ENCODE measurements at places on chromosomes 4 and X.
A peak's percentile ranks its signal among the peaks of the same experiment; 100 is the strongest.

- no peak for DNase-seq
These were observed 46.1 kb upstream of the FAM9C start for GRCh38 chrX:13090339-13091110.

DNA sequence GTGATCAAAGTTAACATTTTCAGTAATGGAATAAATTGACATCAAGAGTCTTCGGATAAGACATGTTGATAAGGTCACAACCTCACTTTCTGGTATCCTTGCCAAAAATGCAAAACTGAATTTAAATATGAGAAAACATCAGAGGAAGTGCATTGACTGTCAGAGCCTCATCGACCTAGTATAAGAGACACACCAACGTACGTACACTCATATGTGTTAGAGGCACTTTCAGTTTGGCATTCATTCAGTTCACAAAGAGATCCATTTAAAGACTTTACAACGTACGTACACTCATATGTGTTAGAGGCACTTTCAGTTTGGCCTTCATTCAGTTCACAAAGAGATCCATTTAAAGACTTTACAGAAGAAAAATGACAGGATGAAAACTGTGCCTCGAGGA is 280.3 kb downstream of the INPP4B start:
- no peak for DNase-seq

DNA sequence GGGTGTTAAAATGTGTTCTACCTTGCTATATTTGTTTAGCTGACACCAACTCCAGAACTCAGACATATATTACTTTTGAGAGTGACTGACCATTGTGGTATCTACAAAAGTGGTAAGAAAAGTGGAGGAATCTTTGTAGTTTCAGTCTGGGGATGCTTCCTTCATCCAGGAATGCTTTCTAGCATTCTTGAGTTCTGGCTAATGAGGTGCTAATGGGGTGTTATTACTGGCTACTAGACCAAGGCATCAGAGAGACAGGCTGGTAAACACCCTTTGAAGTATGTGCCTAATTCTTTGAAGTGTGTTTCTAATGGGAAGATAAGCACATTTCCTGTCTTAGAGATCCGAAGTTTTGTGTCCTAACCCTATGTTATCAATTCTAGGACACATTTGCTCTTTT is 310.4 kb downstream of the SPRY1 start:
- DNase-seq = no peak

DNA sequence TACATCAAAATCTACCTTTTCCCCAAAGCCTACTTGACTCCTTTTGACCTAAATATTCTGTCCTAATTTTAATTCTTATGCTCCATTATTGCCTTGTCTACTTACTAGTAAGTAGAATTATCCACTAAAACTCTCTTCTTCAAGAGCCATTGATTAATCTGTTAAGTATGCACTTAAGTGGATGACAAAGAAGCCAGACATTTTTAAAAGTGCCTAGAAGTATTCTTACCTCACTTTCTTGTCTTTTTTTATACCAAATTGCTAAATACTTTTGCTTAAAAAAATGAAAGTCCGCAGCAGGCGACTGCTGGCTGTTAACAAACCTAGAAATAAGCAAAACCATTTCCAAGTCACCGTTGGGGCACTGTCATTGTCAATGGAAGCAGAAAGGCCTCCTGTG is 20.1 kb upstream of the FRMPD4 start:
- no peak for DNase-seq

DNA sequence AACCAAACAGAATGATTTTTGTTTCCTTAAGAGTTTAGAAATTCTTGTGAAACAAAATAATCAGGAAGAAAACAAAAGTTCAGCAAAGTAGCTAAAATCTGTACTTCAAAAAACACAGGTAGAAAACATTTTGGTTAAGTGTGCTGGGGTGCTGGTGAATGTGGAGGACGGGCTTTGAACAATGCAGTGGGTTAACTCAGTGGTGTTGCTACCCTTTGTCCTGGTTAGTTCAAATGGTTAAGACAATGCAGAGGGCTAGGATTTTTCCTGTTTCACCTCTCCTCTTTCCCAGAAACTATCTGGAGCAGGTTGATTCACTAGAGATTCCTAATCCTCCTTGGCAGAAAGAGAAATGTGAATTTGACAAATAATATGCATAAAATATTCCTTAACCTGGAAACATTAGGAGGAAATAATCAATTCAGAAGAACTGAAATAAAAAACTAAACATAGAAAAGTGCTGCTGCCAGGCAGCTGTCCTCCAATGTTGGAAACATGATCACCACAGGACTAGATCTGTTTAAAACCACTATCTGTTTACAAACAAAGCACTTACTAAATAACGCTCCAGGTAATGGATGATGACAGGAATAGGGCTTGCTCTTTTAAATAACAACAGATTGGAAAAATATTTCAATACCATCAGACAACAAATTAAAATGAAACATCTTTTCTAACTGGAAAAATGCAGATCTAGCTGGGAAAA is 148.9 kb downstream of the MAML3 start:
- DNase-seq = no peak

GRCh38 chr4:150720973-150721518 is 139.1 kb downstream of the MAB21L2 start:
- no peak for DNase-seq

- DNase-seq = no peak
These were observed 203.0 kb downstream of the MAML3 start for GRCh38 chr4:139951021-139951420.

GRCh38 chr4:143355540-143356217 is 19.0 kb downstream of the GAB1 start:
- no peak for DNase-seq

- DNase-seq = no peak
These were observed 122.9 kb downstream of the GPAT3 start for GRCh38 chr4:83658806-83659205.

- peak; percentile 12 for DNase-seq
These were observed 10.2 kb downstream of the RGS12 start for GRCh38 chr4:3302786-3303564.

DNA sequence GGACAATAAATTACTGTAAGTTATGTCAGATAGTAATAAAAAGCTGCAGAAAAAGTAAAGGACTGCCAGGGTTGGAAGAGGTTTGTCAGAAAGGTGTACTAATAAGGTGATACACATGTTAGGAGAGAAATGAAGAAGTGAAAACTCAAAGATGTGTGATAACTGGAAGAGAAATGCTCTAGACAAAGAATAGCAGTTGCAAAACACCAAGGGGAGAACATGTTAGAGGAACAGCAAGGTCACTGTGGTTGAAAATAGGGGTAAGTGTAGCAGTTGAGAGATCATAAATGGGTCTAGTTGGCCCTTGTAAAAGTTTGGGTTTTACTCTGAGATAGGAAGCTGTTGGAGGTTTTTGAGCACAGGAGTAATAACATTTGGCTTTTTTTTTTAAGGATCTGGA is 46.9 kb downstream of the HSPA4L start:
- no peak for DNase-seq

- DNase-seq = no peak
These were observed 22.9 kb upstream of the TADA2B start for GRCh38 chr4:7020290-7020689.

DNA sequence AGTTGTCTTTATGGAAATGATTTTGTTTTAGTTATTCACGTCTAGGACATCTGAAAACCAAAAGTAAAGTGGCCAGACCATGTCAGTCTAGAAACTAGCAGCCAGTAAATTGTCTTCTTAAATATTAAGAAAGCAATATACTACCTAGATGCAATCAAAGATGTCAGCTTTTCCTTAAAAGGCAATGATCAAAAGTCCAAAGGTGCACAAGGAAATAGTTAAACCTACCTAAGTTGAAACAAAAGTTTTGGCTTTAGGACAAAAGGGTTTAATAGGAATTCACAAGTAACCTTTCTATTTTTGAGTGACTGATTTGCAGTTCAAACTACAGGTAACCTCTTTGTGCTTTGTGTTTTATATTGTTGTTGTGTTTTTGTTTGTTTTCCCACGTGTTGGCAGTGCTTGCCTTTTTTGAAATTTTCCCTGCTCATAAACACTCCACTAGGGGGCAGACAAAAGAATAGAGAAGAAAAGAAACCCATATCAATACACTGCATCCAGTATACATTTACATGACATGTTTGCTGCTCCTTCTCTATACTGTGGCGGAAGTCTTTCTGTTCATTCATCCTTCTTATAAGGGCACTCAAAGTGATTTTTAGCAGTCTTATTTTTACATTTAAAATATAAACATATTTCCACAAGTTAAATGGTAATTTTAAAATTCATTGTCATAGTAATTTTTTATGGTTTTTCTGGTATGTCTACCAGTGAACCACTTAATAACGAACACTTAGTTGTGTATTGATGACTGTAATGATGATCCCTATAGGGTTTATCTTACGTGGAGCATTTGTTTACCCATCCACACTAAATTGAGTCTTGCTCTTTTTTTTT is 62.7 kb downstream of the GAB1 start:
- no peak for DNase-seq

- DNase-seq = no peak
These were observed 310.5 kb downstream of the TENM3 start for GRCh38 chr4:182553653-182554052.

Measured in dorsolateral prefrontal cortex (tissue), 122 donors.